Fibroblast of skin of abdomen (primary cell): ENCODE measurements at places on chromosomes 7 and 10.

DNA sequence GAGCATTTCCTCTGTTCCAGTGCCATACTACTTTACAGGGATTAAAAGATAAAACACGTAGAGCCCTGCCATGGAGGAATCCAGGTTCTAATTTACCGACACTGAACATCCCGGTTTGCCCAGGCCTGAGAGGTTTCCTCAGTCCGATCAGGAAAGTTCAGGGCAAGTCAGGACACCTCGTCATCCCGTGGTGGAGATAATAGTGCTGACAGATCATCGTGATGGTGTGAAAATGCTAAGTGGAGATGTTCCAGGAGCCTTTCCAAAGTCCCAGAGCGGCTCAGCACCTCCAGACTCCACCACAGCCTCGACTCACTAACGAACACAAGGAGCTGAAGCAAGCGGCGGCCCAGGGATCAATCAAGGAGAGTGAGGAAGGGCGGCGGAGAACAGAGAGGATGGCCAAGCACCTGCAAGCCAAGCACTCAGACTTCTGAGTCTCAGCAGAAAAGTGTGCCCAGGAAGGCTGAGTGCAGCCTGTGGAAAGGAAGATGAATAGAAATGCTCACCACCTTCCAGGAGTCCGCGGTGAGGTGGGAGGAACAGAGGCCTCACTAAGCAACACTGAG is 103.7 kb upstream of the VWC2 start:
- DNase-seq = no peak

- no peak for DNase-seq
Measured at GRCh38 chr7:41257660-41258059, 445.2 kb downstream of the INHBA start.

DNA sequence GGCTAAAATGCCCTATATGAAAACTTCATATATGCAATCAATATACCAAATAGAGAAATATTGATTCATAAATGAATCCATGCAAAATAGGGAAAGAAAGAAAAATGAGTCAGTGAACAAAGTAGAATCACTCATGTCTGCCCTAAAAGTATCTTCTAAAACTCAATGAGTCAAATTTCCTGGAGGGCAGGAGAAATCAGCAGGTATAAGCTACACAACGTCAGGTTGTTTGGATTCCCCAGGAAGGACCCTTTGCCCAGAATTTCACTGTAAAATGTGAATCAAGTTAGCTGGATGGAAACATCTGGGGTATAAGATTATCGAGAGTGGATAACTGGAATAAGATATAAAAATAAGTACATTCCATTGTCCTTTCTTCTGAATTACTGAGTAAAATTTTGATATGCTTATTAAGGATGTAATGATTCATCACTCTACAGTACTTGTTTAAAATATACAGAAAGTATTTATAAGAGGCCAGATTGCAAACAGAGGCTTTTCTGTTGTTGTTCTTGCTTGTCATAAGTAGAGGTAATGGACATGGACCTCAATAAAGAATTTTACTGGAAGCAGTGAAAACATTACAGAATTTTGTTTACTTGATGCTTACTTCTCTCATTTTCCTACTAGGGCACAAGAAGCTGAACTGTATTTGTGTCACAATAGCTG is 99.0 kb downstream of the AGMO start:
- DNase-seq = no peak

DNA sequence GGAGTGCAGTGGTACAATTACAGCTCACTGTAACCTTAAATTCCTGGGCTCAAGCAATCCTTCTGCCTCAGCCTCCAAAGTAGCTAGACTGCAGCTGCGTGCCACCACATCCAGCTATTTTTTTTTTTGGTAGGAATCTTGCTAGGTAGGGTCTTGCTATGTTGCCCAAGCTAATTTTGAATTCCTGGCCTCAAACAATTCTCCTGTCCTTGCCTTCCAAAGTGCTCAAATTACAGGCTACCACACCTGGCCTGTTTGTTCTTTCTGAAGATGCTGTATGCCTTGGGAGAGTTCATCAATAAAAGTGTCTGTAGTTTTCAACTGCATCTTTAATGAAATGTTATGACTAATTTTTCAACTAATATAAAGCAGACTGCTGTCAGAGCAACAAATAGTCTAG is 452 bp downstream of the SAMD9 start:
- no peak for DNase-seq

- no peak for DNase-seq
Measured at GRCh38 chr10:49444349-49444748, 48.5 kb upstream of the DRGX start.

DNA sequence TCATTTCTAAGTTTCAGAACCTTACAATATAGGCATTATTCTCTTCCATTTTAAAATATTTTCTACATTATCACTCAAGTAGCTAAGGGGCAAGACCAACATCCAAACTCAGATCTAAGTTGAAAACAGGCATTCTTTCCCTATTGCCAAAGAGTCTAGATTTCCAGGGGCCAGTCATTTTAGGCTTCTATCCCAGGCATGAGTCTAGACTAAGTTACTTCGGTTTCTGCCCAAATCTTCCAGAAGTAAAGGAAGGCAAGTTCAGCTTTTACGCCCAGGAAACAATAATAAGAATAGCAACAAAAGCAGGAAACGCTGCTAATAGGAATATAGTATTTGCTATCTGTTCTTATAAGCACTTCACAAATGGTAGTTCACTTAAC is 189.9 kb downstream of the DGKI start:
- DNase-seq = no peak

GRCh38 chr10:69239816-69240434 is 19.8 kb downstream of the HKDC1 start:
- no peak for DNase-seq

DNA sequence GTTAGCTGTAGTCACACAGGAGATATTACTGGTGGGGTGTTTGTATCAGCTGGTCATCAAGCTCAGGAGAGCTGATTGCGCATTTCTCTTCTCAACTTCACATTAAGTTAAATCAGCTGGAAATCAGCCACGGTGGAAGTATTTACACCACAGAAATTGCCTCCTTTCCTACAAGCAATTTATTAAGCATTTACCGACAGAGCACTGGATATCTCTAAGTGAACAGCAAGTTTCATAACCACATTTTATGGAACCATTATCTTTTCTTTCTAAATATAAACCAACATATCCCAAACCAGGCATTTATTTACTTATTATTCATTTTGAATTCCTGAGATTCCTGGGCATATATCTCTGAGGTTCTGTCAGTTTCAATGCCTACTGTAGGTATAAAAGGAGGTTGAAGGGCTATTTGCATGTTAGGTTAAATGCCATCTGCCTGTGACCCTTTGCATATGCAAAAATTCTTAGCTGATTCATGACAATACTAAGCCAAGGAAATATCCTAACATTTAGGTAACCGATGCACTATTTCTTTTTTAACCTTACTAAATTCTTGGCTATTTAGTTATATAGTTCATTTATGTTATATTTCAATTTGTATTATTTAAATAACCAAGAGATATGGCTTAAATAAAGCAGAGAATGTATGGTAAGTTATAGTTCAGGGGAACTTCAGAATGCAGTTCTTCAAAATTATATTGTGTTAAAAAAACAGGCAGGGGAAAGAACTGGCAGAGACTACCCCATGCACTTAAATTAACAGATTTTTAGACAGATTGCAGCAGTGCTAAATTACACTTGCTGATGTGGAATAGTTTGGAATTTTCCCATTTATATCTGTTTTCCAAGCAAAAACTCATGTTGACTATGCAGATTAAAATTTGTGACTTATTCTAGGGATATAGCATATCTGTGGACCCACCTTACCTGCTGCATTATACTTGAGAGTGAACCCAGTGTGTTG is 56.8 kb downstream of the DYNC1I1 start:
- DNase-seq = no peak

GRCh38 chr7:107632492-107632865 is 28.1 kb upstream of the SLC26A4 start:
- no peak for DNase-seq
